ENCODE measurements at places on chromosomes 7 and 10. TPM values are rescaled to one million over a fixed set of nuclear protein-coding genes. Genes with fewer than 3 reads are reported as not detected.

Gene RBM28
- 49.6 TPM for total RNA-seq

DNA sequence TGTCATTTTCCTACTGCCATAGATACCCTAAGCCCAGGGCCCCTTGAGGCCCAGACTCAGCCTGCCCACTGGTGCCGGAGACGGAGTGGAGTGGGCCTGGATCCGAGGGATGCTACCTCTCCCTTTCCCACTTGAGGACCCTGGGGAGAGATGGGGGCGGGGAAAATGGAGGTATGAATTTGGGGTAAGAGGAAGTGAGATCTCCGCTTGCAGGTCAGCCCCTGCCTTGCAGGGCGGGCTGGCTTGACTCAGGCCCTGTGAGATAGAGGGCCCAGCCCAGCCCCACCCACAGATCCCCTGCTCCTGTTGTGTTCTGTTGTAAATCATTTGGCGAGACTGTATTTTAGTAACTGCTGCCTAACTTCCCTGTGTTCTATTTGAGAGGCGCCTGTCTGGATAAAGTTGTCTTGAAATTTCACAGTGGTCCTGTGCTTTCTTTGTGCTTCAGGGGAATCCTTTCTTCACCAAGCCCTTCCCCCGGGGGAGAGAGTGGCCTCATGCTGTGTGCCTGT is 13.2 kb downstream of the YKT6 start:
- peak; percentile 49 for DNase-seq

DNA sequence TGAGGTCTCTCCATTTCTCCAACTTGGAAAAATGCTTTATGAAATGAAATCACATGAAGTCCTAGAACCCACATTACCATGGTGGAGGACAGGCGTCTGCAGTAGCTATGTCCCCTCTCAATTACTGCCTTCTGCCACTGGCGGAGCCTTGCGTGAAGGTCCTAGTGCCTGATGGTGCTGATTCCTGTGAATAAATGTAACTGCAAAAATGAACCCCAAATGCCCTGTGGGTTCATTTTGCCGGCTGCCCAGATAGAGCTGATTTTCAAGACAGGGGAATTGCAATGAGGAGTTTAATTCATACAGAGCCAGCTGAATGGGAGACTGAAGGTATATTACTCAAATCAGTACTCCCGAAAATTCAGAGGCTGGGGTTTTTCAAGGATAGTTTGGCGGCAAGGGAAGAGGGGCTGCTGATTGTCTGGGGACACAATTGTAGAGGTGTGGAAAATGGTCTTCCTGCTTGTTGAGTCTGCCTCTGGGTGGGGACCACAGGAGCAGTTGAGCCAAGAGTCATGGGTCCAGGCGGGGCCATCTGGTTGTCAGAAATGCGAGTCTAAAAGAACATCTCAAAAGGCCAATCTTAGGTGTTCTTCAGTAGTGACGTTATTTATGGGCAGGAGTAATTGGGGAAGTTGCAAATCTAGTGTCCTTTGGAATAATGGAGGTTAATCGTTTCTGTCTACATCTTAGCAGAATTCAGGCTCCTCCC is 13.5 kb downstream of the PRF1 start:
- no peak for DNase-seq

- no peak for DNase-seq
Observed at GRCh38 chr7:136594739-136595144, 273.7 kb upstream of the CHRM2 start.
